Germinal center (tissue), 1 donor: ENCODE measurements at places on chromosomes 16 and 17.

- no peak for DNase-seq
These were observed 140.6 kb downstream of the CDK5R1 start for GRCh38 chr17:32627239-32627996.

GRCh38 chr17:55224746-55225145 lies 40.0 kb upstream of the HLF start:
- no peak for DNase-seq

- peak; percentile 57 for DNase-seq
These were observed 1.2 kb downstream of the JPT1 start for GRCh38 chr17:75152922-75153779.

GRCh38 chr16:67241008-67241900 lies 6.0 kb downstream of the FHOD1 start:
- DNase-seq, result no peak

DNA sequence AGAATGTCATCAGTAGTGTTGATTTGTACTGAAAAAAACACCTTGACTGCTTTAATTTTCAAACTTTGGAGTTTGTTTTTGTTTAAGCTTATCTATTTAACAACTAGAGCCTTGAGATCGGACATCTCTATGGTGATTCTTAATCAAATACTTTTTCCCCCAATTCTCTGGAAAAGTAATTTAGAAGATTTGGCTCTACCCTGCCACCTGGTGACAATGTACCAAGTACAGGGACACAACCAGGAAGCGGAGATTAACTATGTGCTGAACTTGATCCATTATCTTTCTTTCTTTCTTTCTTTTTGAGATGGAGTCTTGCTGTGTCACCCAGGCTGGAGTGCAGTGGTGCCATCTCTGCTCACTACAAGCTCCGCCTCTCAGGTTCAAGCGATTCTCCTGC lies 30.8 kb downstream of the USP43 start:
- DNase-seq, result no peak

DNA sequence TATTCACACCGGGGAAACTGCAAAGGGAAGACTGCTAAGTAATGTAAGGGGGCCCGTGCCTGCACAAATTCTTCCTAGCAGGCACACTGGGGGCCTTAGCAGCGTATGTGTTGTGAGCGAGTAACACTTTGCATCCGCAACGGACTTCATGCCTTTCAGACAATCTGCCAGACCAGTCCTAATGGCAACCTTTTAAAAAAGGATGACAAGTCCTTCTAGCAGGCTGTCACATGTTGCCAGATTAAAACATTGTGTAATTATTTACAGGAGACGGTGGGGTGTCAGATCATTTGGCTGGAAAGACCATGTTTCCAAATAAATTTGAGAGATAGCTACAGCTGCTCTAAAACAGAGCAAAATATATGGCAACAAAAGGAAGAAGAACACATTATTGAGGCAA lies 46.1 kb downstream of the CPPED1 start:
- DNase-seq, result no peak

DNA sequence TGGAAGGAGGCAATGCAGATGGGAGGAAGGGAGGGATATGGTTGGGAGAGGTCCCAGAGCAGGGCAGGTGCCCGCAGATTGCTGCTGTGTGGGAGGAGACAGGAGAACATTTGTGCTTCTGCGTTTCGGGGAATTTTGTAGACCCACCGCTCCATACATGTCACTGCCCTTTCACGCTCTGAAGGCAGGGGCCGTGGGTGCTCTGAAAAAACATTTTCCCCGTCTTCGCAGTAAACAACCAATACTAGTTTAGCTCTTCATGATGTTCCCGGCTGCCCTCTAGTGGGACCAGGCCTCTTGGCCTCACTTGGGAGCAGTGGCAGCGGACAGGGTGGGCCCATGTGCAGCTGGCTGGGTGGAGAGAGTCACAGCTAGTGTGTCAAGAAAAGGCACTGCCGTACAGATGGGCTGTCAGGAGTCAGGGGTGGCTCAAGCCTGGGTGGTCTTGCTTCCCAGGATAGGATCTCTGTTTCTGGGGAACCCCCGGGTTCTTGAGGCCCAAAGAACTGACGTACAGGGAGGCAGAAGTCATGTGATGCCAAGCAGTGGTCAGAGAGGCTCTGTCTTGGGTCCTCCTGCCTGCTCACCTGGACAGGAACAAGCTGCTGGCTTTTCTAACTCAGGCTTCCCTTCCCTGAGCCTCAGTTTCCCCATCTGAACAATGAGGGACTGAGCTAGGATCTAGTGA lies 46.5 kb upstream of the CPNE2 start:
- peak; percentile 84 for DNase-seq

DNA sequence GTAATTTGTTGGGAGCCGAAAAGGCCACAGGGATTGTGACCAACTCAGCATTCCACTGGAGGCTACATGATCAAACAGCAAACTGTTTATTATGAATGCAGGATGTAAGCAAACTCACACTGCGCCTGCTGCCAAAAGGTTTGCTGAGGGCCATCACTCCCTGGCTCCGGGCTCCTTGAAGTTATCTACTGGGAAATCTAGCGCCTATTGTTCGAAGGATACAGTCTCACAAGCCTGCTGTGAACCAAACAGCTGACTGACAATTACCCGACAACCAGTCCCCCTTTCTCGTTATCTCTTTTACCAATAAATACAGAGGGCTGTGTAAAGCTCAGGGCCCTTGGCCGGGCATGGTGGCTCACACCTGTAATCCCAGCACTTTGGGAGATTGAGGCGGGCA lies 52.5 kb downstream of the BCL7C start:
- DNase-seq, result no peak

DNA sequence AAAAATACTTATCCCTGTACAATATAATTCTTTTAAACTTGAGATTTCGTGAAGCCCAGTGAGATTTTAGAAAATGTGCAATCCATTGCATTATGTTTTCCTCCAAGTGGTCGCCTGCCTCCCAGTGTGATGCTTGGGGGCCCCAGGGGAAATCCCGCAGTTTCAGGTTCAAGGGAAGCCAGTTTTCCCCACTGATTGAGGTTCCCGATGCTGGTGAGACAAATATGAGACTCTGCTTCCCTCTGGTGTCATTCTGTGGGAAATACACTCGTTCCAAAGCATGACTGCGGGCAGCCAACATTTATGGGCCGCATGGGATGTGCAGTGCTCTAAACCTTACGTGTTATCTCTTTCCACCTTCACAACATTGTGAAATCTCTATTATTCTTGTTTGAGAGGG lies 200.8 kb downstream of the PRKCB start:
- peak; percentile 50 for DNase-seq

DNA sequence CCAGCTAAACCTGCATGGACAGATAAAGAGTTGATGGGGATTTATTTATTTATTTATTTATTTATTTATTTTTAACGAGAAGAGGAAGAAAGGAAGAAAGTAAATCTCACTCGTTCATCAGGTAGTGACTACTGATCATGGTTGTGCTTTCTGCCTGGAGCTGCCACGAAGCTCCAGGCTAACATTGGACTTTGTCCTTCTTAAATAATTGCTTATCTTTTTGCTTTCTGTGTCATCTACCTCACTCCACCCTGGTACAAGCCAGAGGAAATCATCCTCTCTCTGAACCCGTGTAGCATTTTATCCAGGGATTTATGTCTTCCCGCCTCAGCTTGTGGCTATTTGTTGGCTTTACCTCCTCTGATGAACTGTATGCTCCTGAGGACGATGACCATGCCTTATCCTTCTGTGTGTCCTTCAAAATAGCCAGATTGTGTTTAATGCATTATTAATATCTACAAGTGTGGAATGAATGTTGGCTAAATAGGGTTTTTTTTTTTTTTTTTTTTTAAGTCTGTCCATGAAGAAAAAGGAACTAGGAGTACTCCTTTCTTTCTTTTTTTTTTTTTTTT lies 8.0 kb upstream of the SLC12A3 start:
- DNase-seq, result no peak

DNA sequence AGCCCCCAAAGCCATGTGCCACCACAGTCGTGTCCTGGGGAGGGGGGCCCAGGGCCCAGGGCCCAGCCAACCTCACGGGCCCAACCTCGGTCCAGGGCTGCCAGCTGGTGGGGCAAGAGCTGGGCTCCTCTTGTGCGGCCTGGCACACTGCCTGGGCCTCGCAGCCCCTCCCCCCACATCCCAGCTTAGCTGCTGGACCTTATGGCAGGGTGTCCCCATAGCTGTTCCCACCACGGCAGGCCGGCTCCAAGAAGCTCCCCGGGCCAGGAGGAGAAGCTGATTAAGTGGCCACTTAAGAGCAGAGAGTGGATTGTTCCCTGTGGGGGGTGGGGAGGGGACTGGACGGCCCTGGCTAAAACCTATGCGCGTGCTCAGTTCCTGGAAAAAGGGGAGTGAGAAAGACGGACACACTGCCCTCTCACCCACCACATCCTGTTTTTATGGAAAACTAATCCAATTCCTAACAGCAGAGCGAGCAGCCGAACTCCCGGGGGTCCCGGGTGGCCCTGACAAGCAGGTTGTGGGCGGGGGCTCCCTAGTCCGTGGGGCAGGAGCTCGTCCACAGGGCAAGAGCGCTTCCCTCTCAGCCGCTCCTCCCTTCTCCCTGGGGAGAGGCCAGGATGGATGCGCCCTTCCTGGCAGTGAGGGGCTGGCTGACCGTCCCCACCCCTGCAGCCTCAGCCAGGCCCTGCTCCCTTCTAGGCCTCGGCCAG lies 16.8 kb downstream of the PIEZO1 start:
- no peak for DNase-seq

DNA sequence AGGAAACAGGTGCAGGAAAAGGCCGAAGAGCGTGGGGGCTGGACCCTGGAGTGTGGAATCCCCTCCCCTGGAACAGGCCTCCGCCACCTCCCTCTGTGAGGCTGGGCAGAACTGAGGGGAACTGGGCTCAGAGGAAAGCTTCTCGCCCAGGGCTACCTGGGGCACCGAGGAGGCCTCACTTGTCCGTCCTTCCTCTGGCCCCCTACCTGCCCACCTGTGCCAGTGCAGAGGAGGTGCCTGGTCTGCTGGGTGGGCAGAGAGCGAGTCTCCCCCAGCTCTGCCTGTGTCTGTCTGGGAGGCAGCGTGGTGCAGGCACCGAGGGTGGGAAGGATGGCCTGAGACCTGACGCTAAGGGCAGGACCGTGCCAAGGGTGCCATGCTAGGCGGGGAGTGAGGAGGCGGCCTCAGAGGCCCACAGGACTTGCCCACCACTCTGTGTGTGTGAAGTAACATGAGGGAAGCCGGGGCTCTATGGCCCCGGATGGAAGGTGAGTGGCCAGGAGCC lies 42.2 kb downstream of the ZFPM1 start:
- DNase-seq, result no peak

DNA sequence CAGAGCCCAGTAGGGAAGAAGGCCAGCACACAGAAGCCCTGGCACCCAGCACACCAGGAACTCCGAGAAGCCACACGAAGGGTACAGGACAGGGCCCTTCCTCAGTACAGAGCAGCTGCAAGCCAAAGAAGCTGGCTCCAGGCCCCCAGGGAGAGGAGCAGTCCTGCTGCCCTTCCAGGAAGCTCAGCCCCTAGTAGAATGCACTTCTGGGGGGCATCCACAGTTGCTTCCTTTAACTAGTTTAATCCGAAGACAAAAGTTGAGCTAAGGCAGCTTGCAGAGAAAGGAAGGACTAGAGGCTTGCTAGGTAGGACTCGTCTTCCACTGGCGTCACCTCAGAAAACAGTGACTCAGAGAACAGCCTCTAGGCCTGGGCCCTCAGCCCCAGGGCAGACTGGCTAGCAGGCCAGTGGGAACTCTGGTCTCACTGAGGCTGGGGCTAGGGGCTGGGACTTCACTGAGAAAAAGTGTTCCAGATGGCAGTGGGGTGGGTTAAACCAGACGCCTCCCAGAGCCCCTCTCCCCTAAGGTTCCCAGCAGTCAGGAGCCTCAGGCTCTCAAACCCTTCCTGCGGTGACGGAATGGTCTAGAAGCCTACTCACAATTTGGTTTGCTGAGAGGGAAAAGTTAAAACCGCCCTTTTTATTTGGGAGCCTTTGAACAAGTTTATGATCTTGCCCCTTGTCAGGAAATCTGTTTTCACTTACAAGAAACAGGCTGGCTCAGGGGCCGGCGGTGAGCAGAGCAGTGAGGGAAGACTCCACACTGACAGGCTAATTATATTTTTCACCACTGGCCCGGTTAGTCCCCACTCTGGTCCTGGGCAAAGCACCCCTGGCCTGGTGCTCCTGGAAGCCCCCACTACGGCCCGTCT lies 41.4 kb downstream of the ACTG1 start:
- DNase-seq, result no peak

GRCh38 chr17:4519361-4519788 lies 20.7 kb downstream of the SPNS2 start:
- no peak for DNase-seq

DNA sequence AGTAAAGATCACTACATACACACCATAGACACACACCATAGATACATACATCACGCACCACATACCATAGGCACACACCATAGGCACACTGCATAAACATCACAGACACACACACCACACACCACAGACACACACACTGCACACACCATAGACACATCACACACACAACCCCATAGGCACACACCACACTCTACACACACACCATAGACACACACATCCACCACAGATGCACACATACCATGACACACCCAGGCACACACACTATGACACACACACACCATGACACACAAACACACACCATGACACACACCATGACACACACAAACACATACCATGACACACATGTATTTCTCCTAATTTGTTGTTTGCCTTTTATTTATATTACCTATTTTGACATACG lies 14.1 kb downstream of the TBC1D16 start:
- no peak for DNase-seq

DNA sequence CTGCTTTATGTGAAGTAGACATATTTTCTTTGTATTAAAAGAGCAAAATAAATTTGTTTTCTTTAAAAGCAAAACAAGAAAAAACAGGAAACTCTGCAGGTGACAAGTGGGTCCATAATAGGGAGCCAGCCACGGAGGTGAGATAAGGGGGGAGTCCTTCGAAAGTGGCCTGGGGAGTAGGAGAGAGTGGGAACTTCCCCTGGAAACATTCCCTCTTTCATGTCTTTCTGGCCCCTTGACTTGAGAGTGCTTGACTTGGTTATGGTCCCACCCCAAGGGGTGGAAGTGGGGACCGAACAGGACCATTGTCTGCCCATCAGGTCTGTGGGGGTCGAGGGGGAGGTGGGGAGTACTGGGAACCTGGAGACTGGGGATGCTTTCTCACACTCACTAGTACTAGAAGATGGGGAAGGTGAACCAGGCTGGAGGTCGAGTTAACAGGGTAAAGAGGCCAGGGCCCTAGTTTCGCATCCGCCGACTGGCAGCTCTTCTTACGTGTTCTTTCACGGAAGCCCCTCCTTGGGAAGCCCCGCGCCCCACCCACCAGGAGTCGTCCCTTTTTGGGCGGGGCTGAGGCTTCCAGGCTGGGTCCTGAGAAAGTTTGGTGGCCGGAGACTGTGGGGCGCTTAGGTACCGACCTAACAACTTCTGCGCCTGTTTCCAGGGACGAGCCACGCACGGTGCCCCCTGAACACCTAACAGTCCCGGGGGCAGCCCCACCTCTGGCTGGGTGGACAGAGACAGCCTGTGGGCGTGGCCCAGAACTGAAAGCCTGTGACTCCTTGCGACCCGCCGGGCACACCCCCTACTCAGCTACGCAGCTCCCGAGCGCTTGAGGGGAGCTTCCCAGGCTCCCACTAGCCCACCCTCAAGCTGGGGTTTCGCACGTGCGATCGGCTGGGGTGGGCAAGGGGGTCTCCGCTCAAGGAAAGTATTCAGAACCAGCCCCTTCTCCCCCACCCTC lies 790 bp downstream of the TRADD start:
- DNase-seq, result peak; percentile 69
